ENCODE measurements at places on chromosomes 4 and X. TPM values are rescaled to one million over a fixed set of nuclear protein-coding genes. Genes with fewer than 3 reads are reported as not detected.

GRCh38 chrX:96752781-96753180 lies 68.1 kb downstream of the DIAPH2 start:
- no peak for DNase-seq

DNA sequence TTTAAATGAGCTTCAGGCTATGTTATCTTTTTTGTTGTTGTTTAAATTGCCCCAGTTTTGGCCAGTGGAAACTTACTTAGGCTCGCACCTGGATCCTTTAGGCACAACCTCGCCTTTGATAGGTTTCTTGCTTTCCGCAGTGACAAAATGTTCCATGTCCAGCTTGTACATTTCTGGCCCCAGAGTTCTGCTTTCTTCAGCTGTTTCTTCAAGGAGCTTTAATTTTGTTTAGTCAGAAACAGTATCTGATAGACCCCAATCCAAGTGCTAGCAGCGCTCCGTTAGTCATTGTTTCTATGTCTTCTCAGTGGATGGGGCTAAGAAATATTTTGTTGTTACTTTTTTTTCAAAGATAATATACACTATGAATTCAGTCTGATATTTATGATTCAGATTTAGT lies 82.8 kb downstream of the STIM2 start:
- DNase-seq: no peak

- DNase-seq: no peak
These were observed 102.0 kb downstream of the AFAP1 start for GRCh38 chr4:7837597-7838135.

DNA sequence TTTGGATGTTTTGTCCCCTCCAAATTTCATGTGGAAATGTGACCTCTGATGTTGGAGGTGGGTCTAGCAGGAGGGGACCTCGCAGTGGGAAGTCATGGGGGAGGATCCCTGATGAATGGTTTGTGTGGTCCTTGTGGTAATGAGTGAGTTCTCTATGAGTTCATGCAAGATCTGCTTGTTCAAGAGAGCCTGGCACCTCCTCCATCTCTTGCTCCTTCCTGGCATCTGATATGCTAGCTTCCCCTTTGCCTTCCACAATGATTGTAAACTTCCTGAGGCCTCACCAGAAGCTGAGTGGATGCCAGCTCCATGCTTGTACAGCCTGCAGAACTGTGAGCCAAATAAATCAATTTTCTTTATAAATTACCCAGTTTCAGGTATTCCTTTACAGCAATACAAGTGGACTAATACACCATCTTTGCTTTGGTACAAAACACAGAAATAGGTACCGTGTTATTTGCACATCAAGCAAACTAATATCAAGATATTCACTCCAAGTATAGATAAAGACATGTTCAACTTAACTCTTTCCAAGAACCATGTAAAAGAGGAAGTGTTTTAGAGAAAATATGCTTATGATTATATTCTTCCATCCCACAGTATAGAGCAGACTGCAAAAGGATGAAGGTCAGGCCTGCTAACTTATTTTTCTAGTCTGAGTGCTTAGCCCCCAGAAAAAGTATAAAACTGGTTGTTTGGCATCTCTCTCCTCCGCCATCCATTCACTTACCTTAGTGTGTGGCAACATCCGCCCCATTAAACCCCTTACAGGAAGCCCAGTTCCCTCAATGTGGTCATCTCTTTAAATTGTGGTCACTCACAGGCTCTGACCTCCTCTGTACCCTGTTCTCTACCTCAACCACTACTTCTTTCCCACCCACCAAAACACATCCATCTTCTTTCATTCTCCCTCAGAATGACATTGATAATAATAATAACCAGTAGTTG lies 6.7 kb downstream of the ARAP2 start:
- DNase-seq: no peak

The TCP11X2 gene
- not detected for total RNA-seq

The ZXDB gene
- 11.3 TPM for total RNA-seq

The SMIM43 gene
- total RNA-seq: not detected

The GPR34 gene
- 6.6 TPM for total RNA-seq

The STK32B gene
- total RNA-seq: 0.13 TPM

The RBM41 gene
- total RNA-seq: 10.9 TPM

Data from heart left ventricle (tissue), 16 donors.